Left ventricle myocardium superior (tissue), 1 donor: ENCODE measurements at places on chromosomes 13 and 19. TPM values are rescaled to one million over a fixed set of nuclear protein-coding genes. Genes with fewer than 3 reads are reported as not detected.

KISS1R gene
- not detected for total RNA-seq

IPO5 gene
- total RNA-seq = 98.6 TPM

AKAP8 gene
- total RNA-seq = 24.0 TPM

KCNRG gene
- 0.32 TPM for total RNA-seq

HSPH1 gene
- total RNA-seq = 82.4 TPM

OR7A5 gene
- total RNA-seq = not detected

UBE2L5 gene
- not detected for total RNA-seq

CLIP3 gene
- total RNA-seq = 5.0 TPM
